HepG2 (cell line): ENCODE measurements at places on chromosomes 16 and 17.

DNA sequence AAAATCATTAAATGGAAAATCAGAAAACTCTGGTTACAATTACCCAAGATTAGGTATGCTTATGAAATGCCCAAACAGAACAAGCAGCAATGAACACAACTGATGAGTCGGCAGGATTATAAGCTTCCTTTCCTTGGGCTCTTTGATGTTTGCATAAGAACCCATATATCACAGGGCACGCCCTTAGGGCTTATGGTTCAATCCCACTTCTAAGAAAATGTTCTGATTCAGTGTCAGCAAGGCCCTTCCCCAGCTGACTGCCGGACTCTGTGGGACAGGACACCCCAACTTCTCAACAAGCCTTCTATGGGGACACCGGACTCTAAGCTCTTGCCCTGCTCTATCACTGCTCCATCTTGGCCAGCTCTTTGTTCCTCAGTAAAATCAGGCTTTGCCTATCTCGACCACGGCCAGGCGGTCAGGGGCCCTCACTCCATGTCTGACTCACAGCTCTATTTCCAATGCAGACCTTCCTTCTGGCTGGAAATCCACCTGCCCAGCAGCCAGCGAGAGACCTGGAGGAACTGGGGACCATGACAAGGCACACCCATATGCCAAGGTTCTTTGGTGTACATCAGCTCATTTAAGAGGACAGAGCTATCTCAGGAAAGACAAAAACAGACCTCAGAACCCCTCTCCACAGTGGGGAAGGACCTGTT is 26.8 kb downstream of the LITAFD start:
- DNase-seq = no peak

DNA sequence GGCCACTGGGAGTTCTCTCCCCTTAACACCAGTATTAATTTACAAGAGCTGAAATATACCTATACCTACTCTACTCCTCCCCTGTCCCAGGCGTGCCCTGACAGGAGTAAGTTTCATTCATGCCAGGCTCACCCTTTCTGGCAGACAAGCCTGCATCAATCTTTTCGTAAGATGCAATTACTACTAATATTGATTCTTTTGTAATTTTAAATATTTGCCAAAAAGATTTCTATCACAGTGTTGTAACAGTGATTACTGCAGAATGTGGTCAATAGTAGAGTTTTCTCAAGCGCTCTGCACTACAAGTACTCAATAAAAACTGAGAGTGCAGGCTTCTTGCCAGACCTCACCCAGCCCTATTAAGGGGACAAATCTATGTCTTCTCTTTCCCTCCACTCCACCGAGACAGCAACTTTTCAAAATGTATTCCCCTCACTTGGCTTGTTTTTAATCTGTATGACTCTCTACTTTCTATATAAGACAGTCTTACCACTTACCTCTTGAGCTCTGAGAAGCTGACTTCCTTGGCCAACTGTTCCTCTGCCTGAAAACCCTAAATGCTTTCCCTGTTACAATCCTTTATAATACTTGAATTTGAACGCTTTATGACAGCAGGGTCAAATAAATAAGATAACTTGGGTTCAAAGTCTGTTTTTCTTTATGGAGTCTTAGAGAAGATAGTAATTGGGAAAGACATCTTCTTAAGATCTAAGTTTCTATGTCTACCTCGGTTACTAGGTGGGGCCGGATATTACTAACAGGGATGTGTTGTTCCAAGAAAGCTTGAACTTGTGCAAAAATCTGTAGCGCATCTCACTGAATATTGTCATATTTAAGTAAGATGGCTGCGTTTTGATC is at the start of gene TMIGD1:
Gene TMIGD1, minus strand, starts transcription at position 555 of the 858 bp plus-strand sequence. CDS start 1,924 bp downstream, outside the sequence.
- DNase-seq = no peak

- no peak for DNase-seq
Measured at GRCh38 chr16:48918520-48919258, 308.7 kb upstream of the N4BP1 start.

DNA sequence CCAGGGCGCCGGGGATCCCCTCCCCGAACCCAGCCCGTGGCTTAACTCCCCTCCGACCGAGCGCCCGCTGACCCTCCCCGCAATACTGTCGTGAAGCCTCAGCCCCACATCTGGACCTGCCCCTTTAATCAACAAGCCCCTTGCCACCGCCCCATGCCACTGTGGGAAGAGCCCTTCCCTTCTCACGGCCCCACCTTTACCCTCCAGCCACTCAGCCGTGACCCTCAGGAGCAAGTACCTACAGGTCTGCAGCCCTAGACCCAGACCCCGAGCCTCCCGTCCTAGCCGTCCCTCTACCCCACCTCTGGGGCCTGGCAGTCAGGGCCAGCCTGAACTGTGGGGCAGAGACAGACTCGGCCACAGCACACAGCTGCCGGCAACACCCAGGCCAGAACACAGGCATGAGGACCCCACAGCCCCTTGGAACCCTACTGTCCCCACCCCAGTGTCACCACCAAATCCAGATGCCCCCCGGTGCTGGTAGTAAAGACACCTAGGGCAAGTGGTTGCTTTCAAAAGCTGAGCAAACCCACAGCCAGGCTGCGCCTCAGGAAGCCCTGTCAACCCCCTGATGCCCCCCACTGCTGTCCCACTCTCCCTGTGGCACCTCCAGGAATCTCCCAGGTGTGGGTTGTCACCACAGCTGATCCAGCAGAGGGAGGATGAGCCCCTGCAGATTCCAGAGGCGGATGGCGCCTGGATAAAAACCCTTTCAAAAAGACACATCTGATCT is 1.4 kb downstream of the NXPH3 start:
- DNase-seq = no peak

DNA sequence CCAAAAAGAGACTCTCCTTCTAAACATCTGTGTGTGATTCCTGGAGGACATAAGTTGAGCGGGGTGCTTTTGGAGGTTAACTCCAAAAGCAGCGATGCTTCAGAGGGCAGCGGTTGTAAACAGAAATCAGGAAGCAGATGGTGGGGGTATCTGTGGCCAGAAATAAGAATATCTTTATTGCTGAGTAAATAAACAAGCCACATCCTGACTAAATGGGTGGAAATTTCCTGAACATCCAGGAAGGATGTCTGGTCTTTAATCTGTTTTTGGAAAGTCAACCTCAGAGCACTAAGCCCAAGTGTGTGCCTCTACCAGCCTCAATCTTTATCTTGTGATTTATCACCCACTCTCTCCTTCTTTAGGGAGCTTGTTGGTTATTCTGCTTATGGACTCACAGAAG is 123.3 kb downstream of the CDH13 start:
- DNase-seq = no peak

- DNase-seq = no peak
Measured at GRCh38 chr16:24876231-24876630, 30.5 kb downstream of the SLC5A11 start.

DNA sequence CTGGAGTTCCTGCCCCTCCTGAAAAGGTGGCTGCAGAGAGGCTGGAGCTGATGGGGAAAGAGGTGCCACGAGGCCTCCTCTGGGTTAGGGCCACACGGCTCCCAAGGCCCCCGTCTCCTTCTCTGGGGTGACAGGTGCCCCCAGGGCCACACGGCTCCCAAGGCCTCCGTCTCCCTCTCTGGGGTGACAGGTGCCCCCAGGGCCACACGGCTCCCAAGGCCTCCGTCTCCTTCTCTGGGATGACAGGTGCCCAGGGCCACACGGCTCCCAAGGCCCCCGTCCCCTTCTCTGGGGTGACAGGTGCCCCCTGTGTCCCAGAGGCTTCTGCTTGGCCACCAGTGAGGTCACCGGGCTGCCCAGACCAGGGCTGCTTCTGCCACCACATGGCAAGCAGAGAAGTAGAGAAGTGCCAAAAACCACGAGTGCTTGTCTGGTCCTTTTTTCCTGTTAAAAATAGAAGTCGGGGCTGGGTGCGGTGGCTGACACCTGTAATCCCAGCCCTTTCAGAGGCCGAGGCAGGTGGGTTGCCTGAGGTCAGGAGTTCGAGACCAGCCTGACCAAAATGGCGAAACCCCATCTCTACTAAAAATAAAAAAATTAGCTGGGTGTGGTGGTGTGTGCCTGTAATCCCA is 4.1 kb downstream of the CAPN15 start:
- no peak for DNase-seq
